ENCODE measurements at places on chromosomes 3 and 15.

DNA sequence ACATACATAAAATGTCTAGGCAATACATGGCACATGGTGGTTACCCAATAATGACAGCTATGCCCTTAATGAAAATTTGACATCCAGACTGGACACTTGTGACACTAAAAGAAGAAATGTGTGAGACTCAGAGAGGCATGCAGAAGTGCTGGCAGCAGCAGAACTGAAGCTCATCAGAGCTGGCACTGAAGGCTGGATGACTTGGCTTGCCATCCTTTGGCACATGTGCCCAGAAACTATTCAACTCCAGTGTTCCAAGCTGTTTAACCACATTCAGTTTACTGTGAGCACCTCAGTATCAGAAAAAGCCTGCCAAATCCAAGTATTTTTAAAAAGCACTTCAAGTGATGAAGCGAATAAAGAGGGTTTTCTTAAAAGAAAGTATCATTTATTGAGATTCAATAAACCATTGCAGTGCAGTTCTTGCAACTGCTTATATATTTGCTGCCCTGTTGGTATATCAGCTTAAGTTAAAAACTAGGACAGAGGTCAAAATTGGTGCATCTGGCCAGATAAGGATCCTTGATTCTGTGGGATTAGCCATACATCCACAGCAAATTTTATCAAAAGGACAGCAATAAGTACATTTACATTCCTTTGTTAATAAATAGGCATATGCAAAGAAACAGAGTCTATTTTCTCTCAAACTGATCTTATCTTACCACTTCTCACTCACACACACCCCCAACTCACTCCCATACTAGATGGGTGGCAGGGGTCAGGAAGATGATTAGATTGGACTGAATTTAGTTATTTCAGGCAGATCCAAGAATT is 15.8 kb downstream of the IGSF11 start:
- no peak for DNase-seq

- DNase-seq: no peak
These were observed 1.3 kb downstream of the NGLY1 start for GRCh38 chr3:25781758-25782594.

GRCh38 chr3:69236812-69237707 is 114.7 kb upstream of the LMOD3 start:
- DNase-seq: no peak

DNA sequence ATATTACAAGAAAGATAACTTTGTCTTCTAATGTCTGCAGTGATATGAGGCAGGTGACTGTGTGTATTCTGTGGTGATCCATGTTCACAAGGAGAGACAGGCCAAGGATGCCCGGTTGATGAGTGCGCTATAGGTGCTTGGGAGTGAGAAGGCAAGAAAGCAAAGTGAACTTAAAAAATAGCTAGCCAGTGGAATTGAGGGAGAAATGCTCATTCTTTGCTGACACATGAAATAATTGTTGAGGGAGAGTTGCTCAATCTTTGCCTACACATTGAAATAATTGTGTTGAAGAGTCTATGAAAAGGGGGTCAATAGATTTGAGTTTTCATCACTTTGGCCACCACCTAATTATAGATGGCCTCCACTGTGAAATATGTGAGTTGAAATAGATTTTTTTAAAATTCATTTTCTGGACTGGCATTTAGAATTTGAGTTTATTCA is 156.3 kb downstream of the LPP start:
- no peak for DNase-seq

- DNase-seq: no peak
These were observed 1.0 kb upstream of the DLL4 start for GRCh38 chr15:40927873-40928806.

- DNase-seq: no peak
These were observed 23.5 kb upstream of the STIMATE start for GRCh38 chr3:52920841-52921240.

DNA sequence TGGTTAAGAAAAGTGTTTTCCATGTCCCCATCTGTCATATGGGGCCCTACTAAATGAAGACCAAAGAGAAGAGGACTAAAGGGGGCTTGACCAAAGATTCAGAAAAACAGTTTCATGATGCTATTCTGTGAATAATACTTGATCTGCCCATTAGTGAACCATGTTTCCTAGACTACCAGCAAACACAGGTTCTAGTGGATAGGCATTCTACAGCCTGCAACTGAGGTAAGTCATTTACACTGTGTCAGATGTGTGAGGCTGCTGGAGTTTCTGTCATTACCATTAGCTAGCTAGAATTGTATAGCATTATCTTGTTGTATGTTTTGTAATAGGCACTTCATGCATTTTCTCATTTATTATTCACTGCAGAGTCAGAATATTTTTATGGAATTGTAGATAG is 6.6 kb downstream of the GPR171 start:
- DNase-seq: no peak

GRCh38 chr15:40477642-40478327 is 7.0 kb downstream of the CHST14 start:
- DNase-seq: no peak

- DNase-seq: no peak
These were observed 127.4 kb upstream of the MLF1 start for GRCh38 chr3:158443632-158444031.

GRCh38 chr3:197675951-197676350 is 60.8 kb downstream of the RUBCN start:
- no peak for DNase-seq

DNA sequence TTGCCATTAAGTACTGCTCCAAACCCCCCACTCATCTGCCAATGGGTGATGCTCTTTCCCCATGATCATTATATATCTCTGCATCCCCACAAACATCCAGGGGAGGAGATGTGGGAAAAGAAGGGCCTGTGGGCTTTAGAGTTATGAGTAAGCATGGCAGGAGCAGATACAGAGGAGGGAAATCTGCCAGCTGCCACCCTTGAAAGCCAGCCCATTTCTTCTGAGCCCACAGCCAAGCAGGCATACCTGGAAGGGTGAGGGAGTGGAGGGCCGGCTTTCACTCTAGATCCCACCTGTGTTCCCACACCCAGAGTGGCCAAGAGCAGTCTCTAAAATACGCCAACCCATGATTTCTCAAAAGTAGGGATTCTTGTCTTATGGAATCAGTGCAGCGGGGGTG is 1.7 kb upstream of the SLC25A38 start:
- DNase-seq: no peak
